Cerebellar nuclear complex (tissue), 1 donor: ENCODE measurements at places on chromosomes 2 and 18.

- no peak for DNase-seq
These were observed 191.4 kb downstream of the NYAP2 start for GRCh38 chr2:225590932-225591331.

- no peak for DNase-seq
These were observed 132.8 kb downstream of the THADA start for GRCh38 chr2:43462866-43463641.

DNA sequence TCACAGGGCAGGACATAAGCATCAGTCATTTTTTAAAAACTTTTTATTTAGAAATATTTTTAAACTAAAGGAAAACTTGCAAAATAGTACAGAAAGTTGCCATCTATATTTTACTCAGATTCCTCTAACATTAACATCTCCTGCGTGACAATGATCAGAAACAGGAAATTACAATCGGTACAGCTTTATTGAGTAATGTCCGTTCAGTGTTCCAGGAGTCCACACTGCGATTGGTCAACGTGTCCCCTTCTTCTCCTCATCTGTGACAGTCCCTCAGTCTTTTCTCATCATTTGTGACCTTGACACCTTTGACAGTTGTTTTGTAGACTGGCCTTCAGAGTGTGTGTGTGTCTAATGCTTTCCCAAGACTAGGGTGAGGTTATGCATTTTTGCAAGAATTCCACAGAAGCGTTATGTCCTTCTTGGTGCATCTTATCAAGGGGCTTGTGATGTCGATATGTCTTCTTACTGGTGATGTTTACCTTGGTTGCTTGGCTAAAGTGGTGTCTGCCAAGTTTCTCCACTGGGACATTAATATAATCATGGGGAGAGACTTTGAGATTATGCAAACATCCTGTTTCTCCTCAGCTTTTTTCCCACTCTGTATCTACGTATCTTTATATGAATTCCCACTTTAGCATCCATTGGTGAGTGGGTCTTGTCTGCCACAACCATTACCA lies 21.4 kb upstream of the TMEM177 start:
- DNase-seq = no peak

GRCh38 chr18:67935638-67936037 lies 419.1 kb upstream of the DSEL start:
- no peak for DNase-seq

DNA sequence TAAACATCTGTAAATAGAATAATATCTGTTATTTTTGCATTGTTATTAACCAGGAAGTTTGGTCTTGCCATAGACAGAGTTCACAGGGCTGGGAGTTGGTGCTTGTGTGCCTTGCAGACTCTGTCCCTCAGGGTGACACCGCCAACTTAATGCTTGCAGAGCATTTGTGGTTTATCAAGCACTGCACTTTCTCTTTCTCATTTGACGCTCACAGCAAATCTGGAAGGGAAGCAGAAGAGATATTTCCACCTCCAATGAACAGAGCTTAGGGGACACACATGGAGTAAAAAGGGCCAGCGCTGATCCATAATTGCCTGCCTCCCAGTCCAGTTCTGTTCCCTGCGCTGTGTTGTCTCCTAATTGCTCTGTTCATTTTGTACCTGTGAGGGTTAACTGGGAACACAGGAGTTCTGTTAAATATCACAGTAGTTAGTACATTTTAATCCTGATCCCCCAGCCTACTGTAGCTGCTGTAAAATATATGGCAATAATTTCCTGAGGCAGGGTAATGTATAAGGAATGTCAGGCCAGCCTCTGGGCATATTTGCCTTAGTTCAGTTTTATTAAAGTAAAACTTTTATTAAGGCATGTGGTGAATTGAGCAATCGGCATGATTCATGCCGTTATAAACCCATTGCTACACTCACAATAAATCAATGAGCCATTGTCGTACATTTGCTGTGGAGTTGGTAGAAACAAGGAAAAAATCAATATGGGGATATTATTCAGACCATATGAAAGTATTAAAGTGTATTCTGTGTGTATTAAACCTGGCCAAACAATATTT lies 182.5 kb upstream of the OSR1 start:
- DNase-seq = no peak

DNA sequence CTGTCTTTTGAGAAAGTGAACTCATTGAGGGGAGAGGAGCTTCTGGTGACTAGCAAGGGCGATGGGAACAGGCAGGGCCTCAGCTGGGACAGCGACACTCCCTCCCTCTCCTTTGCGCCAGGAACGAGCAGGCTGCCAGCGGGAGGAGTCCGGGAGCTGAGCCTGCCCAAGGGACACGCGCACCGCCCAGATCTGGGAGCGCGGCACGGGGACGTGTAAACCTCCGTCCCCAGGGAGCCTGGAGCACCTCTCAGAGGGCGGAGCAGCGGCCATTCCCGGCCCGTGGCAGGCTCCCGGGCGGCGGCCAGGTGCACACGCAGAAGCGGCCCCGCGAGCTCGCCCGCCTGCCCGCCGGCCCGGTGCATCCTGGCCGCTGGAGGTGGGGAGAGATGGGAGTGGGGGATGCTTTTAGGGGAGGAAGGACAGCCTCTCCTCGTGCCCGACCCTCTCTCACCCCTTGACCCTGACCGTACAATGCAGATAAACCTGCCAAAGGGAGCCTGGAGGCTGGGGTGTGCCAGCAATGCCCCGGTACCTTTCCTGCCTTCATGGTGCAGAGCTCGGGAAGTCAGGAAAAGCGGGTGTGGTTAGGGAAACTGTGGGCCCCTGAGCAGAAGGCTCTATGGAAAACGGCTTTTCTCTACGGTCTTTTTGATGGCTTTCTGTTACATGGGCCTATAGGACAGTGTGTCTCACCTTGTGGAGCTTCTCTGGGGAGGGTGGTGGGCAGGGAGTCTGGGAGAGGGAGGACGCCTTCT lies 2.2 kb downstream of the AQP4 start:
- DNase-seq = no peak

- DNase-seq = no peak
These were observed 13.9 kb downstream of the LRP2 start for GRCh38 chr2:169348321-169349024.

DNA sequence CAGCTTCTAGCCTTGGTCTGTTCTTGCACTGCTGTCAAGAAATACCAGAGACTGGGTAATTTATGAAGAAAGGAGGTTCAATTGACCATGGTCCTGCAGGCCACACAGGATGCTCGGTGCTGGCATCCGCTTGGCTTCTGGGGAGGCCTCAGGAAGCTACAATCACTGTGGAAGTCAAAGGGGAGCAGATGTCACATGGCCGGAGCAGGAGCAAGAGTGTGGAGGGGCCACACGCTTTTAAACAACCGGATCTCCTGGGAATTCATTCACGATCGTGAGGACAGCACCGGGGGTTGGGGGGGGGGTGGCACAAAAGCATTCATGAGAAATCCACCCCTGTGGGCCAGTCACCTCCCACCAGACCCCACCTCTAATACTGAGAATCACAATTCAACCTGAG lies 850.4 kb upstream of the SALL3 start:
- no peak for DNase-seq
